NCI-H2107 (cell line): ENCODE measurements at places on chromosomes 6 and 20.
A peak's percentile ranks its signal among the peaks of the same experiment; 100 is the strongest.

- no peak for DNase-seq
Measured at GRCh38 chr6:17450832-17451231, 57.4 kb downstream of the CAP2 start.

GRCh38 chr20:6711951-6712649 is 55.4 kb upstream of the BMP2 start:
- DNase-seq = no peak

DNA sequence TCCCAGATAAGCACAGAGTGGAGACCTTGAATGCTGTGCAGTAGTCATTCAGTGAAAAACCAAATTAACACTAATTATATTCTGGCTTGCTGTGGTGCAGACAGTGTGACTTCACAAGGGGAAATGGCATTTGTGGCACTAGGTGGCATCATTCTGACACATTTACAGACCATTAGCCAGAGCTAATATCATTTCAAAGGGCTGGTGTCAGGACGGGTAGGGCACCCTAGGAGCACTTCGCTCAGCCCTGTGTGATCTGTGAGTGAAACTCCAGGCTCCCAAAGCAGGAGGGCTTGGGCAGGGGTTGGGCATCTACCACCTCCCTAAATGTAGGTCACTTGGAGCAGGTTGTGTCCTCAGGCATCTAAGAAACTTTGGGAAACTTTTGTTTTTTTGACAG is 555.8 kb downstream of the PKHD1 start:
- no peak for DNase-seq

GRCh38 chr6:3799719-3800118 is 48.2 kb upstream of the PXDC1 start:
- DNase-seq = no peak

DNA sequence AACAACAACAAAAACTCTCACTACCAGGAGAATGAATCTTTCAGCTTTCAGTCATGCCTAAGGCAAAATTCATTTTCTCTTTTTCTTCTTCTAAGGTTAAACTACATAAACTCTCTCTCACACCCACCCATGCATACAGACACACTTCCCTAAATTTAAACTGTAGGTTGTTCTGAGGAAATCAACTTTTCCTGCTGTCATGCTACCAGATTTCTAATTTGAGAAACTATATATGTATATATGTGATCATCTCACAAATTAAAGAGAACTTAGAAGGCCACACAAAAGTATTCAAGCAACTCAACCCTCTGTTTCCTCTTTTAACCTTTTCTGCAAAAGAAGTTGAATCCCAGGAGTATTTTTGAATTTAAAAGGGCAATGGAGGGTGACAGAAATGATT is 532.5 kb downstream of the KIF16B start:
- DNase-seq = no peak

GRCh38 chr6:124285146-124285545 is 481.5 kb downstream of the NKAIN2 start:
- no peak for DNase-seq

GRCh38 chr6:160030103-160030502 is 61.2 kb downstream of the IGF2R start:
- DNase-seq = peak; percentile 70

DNA sequence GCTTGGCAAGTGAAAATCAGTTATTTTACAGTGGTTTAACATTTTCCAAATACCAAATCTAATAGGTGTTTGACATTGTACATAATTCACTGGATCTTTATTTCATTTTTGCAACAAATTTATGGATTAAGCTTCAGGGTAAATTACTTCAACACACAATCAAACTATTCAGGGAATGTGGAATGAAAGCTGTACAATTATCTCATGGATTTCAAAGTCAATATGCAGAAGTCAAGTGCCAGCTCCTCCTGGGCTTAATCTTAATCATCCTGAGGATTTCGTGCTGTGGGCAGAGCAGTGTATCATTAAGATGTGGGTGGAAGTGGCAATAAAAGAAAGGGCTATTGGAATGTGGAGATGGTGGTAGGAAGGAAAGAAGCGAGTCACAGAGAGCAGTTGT is 548.8 kb downstream of the COL12A1 start:
- DNase-seq = no peak

- DNase-seq = no peak
Measured at GRCh38 chr6:168063431-168063830, 15.6 kb downstream of the FRMD1 start.

DNA sequence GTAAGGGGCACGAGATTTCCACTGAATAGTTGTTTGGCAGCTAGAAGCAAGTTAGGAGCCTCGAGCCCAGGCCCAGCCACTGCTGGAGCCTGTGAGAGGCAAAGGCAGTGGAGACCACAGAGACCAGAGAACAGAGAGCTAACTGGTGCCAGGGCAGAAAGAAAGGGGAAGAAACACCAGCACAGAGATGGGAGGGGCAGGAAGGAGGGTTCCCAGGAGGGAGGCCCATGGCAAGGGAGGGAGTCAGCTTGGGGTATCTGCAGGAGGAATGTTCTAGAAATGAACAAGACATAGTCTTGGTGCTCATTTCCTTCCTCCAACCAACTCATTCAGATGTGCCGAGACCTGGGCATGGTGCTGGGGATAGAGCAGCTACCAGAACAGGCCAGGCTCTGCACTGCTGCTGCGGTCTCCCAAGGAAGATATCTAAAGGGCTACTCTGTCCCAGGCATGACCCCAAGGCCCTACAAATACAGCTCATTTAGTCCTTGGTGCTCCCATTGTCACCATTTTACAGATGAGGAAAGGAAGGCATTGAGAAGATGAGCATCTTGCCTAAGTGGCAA is 10.7 kb downstream of the ANGPT4 start:
- no peak for DNase-seq

DNA sequence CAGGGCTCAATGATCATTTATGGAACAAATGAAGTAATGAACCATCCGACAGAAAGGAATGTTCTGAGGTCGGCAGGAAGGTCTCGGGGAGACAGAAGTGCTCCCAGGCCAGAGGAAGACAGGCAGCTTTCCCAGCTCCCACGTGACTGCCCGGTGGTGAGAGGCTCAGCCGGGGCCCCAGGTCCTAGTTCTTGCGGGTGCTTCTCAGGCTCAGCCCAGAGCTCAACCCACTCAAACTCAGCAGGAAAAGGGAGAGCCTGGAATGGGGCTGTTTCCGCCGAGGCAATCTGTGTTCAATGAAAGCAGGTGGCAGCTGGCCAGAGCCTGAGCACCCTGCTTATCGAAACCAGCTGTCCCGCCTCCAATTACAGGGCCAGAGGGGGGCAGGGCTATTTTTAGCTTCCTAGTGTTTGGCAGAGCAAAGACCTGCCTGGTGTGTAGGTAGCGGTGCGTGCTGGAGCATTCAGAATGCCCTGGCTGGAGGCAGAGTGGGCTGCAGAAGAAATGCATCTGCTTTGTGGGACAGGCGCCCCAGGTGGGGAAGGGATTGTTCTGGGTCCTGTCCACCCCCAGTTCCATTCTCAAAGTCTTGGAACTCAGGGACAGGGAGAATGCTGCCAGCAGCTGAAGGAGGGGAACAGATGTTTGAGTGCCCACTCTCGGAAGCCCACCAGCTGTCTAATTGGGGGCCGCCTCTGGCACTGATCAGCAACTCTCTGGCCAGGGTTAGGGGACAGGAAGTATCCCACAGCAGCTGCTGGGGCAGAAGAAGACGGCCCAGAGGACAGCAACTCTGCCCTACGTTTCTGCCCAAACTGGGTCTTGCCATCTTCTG is 145.1 kb downstream of the PREX1 start:
- peak; percentile 93 for DNase-seq

DNA sequence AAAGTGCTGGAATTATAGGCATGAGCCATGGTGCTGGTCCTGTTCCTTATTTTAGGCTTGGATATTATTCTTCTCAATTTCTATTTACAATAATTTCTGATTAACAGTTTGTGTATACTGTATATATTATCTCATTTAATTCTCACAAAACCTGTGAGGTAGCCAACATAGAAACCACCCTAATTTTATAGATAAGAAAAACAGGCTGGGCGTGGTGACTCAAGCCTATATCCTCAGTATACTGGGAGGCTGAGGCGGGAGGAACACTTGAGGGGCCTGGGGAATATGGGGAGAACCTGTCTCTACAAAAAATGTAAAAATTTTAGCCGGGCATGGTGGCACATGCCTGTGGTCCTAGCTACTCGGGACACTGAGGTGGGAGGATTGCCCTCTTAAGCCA is 3.8 kb upstream of the AFG1L start:
- no peak for DNase-seq

- no peak for DNase-seq
Measured at GRCh38 chr6:106628658-106629102, 618 bp downstream of the RTN4IP1 start.

DNA sequence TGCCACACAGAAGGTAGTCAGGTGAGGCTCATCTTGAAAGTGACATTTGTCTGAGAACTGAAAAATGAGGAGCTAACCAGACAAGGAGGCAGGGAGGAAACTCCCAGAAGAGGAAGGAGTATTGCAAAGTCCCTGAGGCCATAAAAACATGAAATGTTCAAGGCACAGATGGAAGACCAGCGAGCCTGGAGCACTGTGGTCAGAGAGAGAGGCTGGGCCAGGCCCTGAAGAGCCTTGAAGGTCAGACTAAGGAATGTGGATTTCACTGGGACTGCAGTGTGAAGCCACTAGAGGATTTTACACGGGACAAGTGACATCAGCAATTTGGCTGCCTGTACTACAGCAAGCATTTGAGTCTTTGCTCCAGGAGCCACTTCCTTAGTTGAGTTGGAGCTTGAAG is 21.1 kb upstream of the TMEM181 start:
- no peak for DNase-seq

DNA sequence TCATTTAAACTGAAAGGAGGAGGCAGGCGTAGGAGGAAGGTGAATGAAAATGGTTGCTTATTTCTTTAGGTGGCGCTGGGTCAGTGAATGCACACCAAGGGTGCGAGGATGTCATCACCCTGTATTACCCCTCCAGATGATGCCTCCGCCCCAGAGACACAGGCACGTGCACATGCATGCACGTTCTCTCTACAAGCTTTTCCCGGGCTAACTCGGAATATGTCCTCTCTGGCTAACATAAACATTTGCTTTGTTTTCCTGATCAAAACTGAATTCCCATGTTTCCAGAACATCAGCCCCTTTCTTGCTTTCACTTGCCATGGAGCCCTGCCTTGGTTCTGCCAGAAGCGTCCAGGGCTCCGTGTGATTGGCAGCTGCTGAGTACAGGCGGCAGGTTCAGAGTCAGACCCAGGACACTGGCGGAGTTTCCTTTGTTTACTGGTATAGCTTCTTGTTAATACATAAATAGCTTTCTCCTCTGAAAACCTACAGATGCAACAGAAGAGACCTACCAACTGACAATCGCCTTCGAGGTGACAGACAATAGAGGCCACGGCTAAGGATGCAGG is 131.2 kb upstream of the RPS6KA2 start:
- DNase-seq = no peak

- DNase-seq = no peak
Measured at GRCh38 chr6:136964398-136964797, 42.3 kb downstream of the SLC35D3 start.

DNA sequence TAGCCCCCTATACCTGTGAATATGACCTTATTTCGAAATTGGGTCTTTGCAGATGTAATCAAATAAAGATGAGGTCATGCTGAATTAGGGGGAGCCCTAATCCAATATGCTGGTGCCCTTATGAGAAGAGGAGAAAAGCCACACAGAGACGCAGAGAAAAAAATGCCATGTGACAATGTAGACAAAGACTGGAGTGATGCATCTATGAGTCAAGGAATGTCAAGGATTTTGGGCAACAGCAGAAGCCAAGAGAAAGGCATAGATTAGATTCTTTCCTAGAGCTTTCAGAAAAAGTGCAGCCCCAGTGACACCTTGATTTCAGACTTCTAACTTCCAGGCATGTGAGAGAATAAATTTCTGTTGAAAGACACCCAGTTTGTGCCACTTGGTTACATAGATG is 47.4 kb upstream of the HS3ST5 start:
- DNase-seq = no peak

GRCh38 chr6:13485303-13485702 is 2.1 kb downstream of the GFOD1 start:
- no peak for DNase-seq

- no peak for DNase-seq
Measured at GRCh38 chr6:27494987-27495385, 22.1 kb upstream of the ZNF184 start.

DNA sequence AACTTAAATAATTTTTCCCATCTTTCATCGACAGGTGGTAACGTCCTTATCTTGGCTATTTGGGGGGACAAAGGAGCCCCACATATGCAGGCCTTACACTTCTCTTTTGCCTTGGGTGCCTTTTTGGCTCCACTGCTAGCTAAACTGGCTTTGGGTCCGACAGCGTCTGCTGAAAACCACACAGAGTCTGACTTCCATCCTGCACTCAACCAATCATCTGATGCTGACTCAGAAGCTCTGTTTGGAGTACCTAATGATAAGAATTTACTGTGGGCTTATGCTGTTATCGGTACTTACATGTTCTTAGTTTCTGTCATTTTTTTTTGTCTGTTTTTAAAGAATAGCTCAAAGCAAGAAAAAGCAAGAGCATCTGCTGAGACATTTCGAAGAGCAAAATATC is 178.5 kb downstream of the SLC16A10 start:
- no peak for DNase-seq

- DNase-seq = no peak
Measured at GRCh38 chr6:47301441-47301840, 8.3 kb downstream of the TNFRSF21 start.
